ENCODE measurements at places on chromosomes 13 and 19.
A peak's percentile ranks its signal among the peaks of the same experiment; 100 is the strongest.

DNA sequence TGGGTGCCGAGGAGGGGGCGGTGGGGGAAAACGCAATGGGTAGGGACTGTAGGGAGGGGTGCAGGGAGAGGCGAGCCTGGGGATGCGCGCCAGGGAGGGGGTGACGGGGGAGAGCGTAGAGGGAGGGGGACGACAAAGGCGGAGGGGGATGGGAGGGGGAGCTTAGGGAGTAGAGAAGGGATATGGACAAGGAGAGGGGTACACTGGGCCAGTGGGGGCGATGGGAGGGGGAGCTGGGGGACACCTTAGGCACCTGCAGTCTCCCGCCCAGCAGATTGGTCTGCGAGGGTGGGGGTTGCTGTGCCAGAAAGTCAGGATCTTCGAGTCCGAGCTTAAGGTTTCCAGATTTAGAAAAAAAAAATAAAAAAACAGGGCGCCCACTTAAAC, 15.7 kb downstream of the CCDC124 start:
- no peak for DNase-seq

GRCh38 chr19:44904426-44904994, 1.1 kb upstream of the APOE start:
- no peak for DNase-seq

GRCh38 chr13:69155136-69155535, 952.5 kb upstream of the ATXN8OS start:
- no peak for DNase-seq

DNA sequence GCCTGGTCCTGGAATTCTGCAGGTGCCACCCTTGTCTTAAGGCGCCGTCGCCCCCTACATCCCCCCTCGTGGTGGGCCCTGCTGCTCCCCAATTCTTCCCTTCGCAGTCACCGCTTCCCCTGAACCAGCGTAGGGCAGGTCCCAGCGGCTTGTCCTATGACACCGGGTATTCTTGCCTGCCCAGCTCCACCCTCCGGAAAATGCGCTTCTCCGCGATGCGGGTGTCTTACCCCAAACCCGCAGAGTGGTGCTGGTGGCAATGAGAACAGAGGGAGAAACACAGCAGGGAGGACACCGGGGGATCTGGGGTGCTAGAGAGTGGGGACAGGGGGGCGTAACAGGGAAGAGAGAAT, 9.0 kb downstream of the ZNF808 start:
- peak; percentile 27 for DNase-seq

DNA sequence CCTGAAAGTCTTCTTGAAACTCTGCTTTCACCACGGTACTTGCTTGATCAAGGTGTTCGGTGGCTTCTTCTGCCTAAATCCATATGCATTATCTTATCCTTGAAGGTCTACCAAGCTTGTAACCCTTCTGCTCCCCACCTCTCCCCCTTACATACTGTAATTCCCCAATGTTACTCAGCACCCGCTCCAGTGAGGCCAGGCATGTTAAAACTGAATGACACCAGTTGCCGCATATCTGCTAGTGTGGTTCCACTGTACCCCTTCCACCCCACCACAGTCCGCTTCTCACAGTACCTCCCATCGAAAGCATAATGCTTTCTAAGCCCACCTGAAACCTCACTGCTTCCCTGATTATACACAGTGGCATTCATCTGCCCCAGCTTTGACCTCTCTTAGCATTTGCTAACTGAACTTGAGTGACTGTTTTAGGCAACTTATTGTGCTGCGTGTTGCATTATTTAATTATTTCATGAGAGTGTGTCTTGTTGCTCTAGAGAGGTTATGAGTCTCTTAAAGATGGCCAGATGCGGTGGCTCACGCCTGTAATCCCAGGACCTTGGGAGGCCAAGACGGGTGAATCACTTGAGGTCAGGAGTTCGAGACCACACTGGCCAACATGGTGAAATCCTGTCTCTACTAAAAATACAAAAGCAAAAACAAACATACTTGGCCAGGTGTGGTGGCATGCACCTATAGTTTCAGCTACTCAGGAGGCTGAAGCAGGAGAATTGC, 87.6 kb upstream of the MBNL2 start:
- DNase-seq: no peak
